Anterior cingulate cortex (tissue), 58 donors: ENCODE measurements at places on chromosomes 11 and 22.

DNA sequence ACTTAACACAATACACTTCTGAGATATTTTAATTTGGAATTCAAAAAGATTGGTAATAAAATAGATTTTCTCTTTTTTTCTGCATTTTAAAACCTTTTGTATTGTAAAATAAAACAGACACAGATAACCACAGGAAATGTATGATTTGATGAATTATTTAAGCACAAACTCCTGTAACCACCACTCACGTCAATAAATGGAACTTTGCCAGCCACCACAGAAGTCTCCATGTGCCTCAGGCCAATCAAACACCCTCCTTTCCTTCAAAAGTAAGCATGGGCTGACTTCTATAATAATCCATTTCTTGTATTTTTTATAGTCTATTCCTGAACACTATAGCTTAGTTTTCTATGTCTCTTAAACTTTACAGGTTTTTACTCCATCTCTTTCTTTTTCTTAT is 721.7 kb downstream of the DLG2 start:
- DNase-seq, result no peak

DNA sequence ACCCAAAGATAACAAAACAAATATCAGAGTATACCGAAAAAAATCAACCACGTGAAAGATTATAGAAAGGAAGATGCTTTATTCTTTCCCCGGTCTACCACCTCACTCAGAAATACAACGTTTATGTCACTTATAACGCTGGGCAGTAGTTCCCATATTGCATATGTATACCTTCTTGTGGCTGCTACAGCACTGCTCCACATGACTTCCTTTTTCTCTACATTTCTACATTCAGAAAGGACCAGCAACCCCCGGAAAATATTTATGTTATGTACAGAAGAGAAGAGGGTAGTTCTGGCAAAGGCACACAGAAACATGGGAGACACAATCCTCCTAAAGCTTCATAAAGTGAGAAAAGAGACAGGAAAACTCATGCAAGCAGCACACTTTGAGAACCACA is 56.8 kb downstream of the MTMR2 start:
- no peak for DNase-seq

GRCh38 chr11:105489446-105489845 is 120.4 kb upstream of the GRIA4 start:
- DNase-seq, result peak; percentile 4

DNA sequence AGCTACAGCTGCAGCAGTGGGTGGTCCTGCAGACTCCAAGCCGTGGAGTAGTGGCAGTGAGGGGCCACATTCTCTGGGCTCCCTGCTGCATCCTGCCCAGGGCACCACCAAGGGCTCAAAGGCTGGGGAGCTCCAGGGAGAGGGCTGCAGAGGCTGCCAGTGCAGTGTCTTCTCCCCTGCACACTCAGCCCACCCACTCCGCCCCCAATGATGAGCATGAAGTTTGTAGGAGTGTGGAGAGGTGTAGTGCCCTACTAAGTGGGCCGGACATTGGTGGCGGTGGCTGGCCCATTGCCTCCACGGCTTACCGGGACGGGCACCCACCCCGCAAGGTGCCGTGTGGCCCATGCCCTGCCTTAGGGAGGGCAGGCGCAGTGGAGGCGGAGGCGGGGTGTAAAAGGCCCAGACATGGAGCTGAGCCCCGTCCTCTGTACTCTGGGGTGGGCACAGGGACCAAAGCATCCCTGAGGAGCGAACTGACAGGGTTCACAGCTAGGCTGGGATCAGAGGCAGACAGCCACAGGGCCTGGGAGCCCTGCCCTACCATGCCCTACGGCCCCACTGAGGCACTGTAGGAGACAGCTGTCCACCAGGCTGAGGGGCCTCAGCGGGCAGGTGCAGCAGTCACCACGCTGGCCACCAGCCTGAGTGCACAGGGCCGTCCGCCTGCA is 18.9 kb downstream of the ARVCF start:
- no peak for DNase-seq

- no peak for DNase-seq
Measured at GRCh38 chr11:121117788-121118187, 16.7 kb downstream of the TECTA start.

GRCh38 chr11:16040151-16040550 is 316.2 kb downstream of the SOX6 start:
- DNase-seq, result no peak

- DNase-seq, result no peak
Measured at GRCh38 chr11:116281173-116282160, 491.3 kb downstream of the BUD13 start.

DNA sequence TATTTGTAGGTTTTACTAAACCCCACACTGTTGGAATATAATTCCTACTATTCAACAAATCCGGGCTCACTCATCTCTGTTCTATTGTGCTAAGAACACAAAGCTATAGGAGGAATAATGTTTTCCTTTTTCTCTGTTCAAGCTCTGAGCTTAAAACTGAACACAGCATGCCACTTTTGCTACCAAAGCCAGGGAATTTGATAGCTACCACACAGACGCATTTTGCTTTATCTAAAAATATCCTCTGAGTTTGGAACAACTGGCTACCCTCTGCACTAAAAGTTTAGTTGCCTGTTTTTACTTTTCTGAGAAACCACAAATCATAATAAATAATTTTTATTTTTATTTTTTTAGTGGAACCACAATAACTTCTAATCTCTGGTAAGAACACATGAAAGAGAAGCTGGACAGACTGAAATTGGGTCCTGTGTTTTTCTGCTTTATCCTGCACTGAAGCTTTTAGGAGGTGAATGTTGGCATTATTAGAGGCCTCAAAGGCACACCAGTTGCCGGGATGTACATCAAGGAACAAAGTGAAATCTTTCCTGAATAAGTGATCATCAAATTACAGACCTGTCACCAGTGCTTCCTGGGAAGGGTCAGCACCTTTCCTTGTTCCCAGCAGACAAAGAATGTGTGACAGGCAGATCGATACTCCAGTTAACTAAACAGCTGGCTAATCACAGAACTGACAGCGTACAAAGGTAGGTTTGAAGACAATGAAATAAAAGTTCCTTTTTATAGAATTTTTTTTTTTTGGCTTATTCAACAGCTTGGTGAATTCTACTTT is 523.2 kb upstream of the TENM4 start:
- no peak for DNase-seq

DNA sequence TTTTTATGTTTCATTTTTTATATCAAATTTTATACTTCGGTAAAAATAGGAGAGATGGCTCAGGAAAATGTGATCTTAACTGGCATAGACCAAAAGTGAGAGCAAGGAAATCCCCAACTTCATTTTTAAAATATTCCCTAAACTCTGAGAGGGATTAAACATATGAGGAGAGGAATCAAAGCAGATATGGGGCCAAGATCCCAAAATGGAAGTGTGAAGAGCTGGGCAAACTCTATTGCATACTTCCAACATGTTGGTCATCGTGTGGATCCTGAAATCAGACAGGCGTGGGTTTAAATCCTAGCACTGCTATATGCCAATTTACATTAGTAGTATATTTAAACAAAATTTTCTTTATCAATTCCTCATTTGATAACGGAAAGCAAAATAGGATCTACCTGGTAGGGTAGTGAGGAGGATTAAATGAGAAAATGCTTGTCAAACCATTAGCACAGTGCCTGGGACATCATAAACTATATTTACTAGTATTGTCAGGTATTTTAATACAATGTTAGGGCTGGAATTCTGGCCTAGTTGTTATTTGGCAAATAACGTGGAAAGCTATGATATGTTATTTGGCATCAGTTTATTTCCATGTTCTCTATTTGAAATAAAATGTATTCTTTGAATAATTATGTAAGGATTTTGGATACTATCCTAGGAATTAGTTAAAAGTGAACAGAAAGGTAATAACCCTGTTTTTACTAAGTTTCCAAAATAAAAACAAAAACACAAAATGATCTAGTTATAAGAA is 392.8 kb upstream of the CCDC90B start:
- DNase-seq, result no peak

DNA sequence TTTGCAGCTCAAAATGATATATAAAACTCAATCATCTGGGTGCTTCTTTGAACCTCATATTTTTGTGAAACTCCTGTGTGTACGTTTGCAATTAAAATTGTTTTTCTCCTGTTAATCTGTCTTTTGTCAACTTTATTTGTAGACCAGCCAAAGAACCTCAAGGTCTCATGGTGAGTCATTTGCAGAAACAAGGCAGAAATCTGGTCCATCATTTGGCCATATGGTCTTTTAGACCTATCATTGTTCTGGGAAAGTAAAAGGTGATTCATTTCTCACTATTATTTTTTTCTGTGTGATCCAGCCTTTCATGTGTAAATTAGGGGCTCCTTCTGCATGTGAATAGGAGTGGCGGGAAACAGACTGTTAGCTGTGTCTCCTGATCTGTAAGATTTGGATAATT is 399.1 kb upstream of the DDI1 start:
- no peak for DNase-seq

DNA sequence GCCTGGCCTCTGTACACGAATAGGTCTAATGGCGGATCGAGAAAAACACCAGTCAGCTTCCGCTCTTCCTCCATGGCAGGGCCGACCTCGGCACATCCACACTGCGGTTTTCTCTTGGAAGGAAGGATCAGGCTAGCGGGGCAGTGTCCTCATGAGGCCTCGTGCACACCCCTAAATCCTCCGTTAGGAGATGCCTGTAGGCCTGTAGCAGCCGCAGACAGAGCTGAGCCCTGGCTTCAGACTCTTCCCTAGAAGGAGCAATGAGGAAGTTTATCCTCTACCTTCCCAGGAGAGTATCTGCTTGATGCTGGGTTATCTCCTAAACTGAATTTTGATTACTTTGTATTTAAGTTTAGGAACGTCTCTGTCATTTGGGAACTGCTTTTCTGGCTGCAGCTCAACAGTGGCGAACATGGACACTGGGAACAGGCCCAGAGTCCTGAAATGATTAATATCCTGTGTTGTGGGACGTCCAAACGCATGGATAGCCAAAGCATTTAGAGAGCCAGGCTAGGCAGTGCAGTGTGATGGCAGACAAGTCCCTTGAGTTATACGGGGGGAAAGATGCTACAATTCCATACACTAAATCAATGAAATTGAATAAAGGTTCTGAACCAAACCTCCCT is 16.5 kb upstream of the BMAL1 start:
- no peak for DNase-seq

- no peak for DNase-seq
Measured at GRCh38 chr11:27701355-27702105, 1.3 kb upstream of the BDNF start.

DNA sequence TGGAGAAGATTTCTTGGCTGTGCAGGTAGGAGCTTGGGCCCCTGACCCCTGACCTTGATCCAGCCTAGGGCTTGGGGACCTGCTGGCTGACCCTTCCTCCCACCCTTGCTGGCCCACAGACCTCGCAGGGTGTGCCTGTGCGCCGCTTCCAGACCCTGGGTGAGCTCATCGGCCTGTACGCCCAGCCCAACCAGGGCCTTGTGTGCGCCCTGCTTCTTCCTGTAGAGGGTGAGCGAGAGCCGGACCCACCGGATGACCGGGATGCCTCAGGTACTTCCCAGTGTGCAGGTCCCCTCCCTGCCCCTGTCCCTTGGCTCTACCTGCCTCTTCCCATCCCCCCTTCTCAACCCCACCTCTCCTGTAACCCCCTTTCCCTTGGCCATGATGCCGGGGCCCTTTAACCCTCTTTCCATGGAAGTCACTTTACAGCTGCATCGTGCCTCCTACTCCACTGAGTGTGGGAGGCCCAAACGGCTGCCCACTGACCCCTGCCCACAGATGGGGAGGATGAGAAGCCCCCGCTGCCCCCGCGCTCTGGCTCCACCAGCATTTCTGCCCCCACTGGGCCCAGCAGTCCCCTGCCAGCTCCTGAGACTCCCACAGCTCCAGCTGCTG is 3.8 kb downstream of the INPPL1 start:
- DNase-seq, result no peak

- DNase-seq, result no peak
Measured at GRCh38 chr11:70662691-70663098, 264.4 kb downstream of the CTTN start.

GRCh38 chr22:24359452-24360120 is 67.8 kb upstream of the ADORA2A start:
- DNase-seq, result no peak

GRCh38 chr11:10514202-10514601 is 26.8 kb downstream of the RNF141 start:
- no peak for DNase-seq

- DNase-seq, result no peak
Measured at GRCh38 chr11:14444441-14445189, 55.0 kb downstream of the COPB1 start.

DNA sequence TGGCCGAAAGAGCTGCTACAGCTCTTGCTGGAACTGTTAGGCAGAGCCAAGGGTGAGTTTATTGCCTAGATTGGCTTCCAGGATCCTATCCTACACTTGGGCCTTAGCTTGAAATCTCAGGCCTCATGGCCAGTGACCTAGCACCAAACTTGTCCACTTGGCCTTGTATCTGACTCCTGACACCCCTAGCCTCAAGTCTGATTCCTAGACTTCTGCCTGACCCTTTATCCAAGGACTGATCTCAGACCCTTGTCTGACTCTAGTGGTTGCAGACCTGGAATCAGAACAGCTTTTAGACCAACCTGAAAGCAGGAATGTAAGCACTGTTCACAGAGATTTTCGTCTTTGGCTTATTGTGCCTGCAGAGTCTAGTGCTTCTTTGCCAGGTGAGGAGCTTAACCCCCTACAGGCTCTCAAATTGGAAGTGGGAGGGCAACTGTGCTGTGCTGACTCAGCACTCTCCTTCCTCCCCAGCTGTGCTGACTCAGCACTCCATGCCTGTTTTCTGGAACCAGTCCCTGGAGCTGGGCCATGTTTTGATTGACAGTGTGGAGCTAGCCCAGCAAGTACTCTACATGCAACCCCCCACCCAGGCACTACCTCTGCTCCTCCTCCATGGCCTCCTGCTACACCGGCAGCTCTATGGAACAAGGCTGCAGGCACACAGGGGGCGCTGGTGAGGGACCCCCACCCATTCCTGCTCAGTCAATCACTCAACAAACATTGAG is 35.1 kb downstream of the RRP8 start:
- peak; percentile 56 for DNase-seq

GRCh38 chr11:128039140-128040021 is 548.0 kb downstream of the ETS1 start:
- DNase-seq, result no peak

- DNase-seq, result no peak
Measured at GRCh38 chr22:19799322-19800190, 39.0 kb downstream of the TBX1 start.

DNA sequence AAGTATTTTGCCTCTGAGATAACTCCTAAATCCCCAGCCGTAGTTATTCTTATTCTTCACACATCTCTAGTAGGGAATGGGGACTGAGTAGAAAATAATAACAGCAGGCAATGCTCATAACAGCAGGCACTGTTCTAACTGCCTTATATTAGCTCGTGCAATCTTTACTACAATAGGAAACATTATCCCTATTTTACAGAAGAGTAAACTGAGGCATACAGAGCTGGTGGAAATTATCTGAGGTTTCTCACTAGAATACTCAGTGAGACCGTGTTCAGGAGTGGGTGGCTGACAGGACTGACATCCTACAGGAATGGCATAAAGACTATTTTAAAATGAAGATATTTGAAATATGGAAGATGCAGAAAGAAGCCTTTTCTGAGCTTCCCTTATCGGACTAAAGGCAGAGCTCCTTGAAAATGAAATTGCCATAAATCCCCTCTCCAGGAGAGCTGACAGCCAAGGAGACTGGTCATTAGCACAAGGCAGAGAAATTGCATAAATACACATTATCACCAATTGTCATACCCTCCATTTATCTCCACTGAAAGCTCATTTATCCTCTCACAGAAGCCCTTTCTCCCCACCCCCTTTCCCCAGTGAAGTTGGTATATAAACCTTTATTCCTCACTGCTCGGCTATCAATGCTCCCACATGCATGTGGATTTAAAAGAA is 93.9 kb downstream of the RASSF10 start:
- no peak for DNase-seq

GRCh38 chr11:8927233-8927632 is 5.5 kb downstream of the C11orf16 start:
- no peak for DNase-seq
